AG10803 (cell line): ENCODE measurements at places on chromosomes 3 and 15.

DNA sequence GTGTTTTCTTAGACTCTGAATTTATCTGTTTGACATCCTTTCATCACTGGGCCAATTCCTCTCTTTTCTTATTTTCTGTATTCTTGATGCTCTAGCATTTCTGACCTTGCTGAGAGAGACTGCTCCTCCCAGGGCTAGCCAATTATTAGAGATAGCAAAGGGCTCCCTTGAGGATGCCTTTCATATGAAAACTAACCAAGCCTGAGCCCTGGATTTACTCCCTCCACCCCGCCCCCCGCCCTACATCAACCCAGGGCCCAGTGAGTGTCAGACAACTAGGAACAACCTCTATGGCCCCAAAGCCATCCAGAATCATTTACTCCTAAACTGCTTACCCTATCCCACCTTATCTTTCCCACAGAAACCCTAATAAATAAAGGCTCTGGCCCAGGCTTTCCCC lies 69.7 kb upstream of the LARS2 start:
- no peak for DNase-seq

DNA sequence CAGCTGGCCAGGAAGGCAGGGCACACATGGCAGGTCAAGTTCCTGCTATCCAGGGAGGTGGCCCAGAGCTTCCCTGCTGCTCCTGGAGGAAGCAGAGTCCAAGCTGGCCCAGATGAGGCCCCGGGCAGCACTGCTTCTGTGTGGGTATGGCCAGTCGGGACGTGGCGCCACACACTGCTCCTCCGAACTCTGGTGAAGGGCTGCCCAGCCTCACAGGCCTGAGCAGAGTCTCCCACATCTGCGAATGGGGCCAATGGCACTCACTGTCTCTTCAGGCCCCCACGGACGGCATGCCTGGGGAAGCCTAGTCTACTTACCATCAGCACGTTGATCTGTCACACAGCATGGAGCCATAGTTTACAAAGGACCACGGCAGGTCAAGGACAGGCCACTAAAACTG lies 2.5 kb upstream of the PLA2G4F start:
- DNase-seq = no peak

- no peak for DNase-seq
Measured at GRCh38 chr3:133788024-133788423, 17.6 kb upstream of the SRPRB start.

DNA sequence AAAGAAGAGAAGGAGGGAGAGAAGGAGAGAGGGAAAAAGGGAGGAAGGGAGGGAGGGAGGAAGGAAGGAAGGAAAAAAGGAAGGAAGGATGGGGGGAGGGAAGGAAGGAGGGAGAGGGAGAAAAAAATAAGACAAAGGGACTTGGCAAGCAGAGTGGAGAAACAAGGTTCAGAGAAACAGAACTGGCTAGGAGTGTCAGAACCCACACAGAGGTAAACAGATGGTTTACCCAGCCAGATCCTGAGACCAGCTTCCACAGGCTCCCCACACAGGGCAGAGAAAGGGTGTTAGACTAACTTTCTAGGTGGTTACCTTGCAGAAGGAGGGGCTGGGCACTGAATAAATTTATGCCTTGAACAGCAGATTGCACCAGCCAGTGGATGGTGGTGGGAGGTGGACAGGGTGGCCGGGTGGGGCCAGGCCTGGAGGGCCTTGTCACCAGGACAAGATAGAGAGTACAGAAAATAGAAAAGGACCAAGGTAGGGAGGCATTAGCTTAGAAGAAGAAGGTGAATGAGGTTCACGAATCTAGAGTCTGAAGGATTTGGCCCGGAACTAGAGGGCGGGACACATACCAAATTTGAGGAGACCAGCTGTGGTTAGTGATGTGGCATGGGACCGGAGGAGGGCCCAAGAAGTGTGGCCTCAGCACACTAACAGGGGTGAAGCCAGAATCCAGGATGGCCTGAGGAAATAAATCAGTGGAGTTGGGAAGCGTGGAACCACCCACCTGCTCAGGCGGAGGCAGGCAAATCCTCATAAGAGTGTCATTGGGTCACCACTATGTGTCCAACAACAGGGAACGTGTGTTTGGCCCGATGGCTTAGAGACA lies 1.2 kb upstream of the TM4SF1 start:
- DNase-seq = no peak

DNA sequence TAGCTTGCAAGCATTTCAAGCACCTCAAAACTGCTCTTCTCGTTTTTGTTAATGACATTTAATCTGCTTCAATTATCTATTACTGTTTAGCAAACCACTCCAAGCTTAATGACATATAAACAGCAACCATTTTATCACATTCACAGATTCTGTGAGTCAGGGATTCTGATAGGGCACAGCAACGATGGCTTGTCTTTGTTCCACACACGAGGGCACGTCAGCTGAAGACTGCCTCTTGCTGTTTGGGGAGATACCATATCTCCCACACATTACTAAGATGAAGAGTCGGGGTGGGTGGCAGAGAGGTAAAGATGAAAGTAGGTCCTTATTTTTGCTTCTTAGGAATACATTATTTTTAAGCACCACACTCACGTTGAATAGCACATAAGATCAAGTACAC lies 19.3 kb downstream of the CPOX start:
- DNase-seq = no peak

DNA sequence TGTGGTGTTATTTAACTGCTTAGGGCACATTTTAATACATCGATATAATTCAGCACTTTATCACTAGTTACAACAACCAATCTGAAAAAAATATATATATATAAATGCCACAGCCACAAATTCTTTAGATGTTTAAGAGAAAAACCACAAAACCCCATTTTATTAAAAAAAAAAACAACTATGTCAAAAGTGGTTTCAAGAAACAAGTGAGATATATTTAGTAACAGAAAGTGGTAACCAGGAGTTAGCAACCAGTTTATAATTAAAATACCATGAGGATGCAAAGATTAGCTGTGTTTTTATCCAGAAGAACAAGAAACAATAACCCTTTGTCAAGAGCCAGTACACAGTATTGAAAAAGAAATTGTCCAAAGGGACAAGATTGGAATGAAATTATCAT lies 14.8 kb upstream of the DIPK2A start:
- peak; percentile 2 for DNase-seq
